Effector memory CD8-positive, alpha-beta T cell (primary cell): ENCODE measurements at places on chromosomes 13 and 19.

DNA sequence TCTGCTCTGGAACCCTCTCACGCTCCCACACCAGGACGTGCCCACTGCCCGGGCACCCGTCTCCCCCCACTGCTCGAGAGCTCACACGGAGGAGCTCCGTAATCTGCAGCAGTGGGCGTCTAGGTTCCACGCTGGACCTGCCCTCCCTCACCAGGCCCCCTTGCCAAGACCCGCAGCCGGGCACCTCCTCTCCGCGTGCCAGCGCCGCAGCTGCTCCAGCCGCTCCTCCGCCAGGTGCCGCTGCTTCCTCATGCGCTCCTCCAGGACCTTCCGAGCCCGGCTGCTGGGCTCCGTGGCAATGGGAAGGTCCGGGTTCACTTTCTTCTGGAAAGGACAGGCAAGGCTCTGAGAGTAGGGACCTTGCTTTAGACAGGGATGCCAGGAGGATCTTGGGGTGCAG is 35.0 kb upstream of the MATK start:
- DNase-seq = no peak

DNA sequence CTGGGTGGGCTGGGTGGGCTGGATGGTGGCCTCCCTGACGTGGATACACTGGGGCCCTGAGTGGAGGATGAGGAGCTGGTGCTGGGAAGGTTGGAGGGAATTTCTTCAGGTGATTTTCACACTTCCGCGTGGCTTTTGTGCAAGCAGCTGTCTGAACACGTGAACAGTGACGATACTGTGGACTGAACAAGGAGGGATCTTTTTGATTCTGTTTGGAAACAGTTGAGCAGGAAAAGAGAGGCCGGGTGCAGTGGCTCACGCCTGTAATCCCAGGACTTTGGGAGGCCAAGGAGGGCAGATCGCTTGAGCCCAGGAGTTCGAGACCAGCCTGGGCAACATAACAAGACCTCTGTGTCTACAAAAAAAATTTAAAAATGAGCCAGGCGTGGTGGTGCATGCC is 9.1 kb upstream of the GTF2F1 start:
- DNase-seq = no peak

GRCh38 chr19:7522923-7523667 is 671 bp downstream of the MCOLN1 start:
- no peak for DNase-seq

- no peak for DNase-seq
Measured at GRCh38 chr13:67087527-67087926, 142.6 kb downstream of the PCDH9 start.

DNA sequence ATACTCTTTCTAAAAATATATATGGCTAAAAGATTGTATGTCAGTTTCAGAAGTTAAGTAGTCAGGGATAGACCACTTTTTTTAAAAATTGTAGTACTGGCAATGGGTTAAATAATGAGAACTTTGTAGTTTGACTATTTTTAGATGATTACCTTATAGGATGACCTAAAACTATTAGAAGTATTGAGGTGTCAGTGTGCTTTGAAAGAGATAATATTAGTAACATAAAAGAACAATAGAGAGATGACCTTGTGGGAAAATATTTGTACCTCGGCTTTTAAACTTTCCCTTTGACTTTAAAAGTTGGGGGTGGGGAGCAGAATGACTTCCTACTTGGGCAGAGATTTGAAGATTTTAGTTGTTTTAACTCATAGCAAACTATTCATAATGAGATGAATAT is 48.3 kb downstream of the SLAIN1 start:
- DNase-seq = no peak

DNA sequence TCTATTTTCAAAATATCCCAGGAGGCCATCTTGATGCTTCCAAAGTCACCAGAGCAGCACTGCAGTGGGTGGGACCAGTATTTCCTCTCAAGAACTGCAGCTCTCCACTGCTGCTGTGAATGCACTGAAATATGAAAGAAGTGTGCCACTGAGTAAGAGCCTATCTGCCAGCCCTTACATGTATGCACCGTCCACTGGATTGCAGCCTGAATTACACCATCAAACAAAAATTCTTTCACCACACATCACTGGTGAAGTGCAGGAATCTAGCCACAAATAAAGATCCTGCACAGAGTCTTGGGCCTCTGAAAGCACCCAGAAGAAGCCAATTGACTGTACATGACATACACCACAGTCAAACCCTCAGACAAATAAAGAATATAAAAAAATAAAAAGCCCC is 249.0 kb downstream of the LHFPL6 start:
- no peak for DNase-seq

- DNase-seq = no peak
Measured at GRCh38 chr19:13817615-13818371, 22.6 kb downstream of the ZSWIM4 start.

DNA sequence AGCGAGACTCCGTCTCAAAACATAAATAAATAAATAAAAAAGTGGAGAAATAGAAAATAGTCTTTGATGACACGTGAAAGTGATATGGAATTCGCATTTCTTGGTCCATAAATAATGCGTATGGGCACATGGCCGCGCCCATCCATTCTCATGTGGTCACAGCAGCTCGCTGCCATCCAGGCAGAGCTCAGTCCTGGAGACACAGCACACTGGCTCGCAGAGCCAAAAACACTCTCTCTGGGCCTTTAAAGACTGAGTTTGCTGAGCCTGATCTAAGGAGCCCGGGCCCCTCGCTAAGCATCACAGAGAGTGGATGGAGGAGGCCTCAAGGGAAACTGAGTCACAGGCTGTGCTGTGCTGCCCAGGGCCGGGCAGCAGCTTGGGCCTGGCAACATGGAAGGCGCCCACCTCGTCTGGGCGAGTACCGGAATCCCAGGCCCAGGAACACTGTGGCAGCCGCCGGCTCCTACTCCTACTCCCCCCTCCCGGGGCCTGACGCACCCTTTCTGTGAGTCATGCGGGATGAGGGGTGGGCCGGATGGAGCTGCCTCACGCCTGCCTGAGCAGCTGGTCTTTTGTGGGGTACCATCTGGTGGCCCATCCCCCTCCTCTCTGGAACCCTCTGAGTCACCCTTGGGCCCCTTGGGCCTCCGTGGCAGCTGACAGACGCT is 28.9 kb upstream of the CACTIN start:
- DNase-seq = no peak

- no peak for DNase-seq
Measured at GRCh38 chr13:78520425-78520824, 82.9 kb downstream of the POU4F1 start.

GRCh38 chr19:14395710-14396336 is 14.6 kb downstream of the ADGRE5 start:
- no peak for DNase-seq

DNA sequence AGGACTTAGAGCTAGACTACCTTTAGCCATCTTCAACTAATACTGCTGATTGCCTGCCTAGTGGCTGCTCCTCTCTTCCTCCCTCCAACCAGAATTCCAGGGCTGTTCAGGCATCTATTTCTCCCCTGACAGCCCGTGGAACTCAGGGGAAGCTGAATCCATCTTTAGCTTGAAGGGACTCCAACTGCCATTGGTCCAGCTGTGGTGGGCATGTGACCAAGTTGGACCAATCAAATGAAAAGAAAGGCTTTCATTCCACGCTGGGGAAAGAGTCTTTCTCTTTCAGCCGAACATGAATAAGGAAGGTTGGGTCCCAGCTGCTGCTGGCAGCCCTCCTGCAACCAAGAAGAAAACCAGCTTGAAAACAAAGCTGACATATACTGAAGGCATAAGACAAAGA is 168.5 kb upstream of the OBI1 start:
- no peak for DNase-seq

GRCh38 chr19:30711296-30711695 is 339.1 kb downstream of the ZNF536 start:
- no peak for DNase-seq

- no peak for DNase-seq
Measured at GRCh38 chr13:107842562-107843180, 372.7 kb downstream of the LIG4 start.

DNA sequence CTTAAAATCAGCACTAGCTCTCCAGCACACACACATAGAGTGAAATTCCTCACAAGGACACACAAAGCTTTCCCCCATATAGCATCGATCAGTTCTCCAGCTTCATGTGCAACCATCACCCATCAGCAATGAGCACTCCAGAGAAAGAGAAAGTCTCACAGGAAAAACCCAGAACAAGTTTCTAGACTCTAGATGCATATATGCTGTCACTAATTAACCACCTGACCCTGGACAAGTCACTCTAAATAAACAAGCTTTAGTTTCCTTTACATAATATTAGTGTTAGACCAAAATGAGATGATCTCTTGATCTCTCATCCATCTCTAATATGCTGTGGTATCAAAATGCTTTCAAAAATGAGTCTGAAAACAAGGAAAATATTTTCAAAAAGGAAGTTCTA is 81.2 kb downstream of the TBC1D4 start:
- no peak for DNase-seq

DNA sequence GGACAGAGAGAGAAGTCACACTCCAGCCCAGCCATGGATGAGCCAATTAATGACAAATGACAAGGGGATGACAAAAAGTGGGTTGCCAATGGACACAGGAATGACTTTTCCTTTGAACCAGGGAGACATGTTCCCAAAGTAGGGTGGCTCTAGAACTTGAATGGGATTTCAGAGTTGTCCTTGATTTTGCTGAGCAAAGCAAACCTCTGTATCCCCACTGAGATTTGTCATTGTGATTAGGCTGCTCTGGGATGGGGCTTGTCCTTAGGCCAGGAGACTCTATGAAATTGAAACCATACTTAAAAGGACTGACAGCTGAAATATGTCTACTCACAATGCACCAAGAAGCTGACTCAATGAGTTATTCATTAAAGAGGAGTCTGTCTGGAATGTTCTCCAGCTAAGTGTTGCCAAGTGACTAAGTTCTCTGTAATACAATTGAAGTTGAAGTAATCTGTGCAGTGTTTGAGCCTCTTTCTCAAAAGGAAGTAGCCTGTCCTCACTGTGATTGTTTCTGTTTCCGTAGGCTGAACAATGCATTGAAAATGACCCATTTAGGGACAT is 69.0 kb upstream of the PCDH9 start:
- DNase-seq = no peak
